ENCODE measurements at places on chromosomes 2 and 18. TPM values are rescaled to one million over a fixed set of nuclear protein-coding genes. Genes with fewer than 3 reads are reported as not detected.

The BIN1 gene
- 84.5 TPM for polyA plus RNA-seq

DNA sequence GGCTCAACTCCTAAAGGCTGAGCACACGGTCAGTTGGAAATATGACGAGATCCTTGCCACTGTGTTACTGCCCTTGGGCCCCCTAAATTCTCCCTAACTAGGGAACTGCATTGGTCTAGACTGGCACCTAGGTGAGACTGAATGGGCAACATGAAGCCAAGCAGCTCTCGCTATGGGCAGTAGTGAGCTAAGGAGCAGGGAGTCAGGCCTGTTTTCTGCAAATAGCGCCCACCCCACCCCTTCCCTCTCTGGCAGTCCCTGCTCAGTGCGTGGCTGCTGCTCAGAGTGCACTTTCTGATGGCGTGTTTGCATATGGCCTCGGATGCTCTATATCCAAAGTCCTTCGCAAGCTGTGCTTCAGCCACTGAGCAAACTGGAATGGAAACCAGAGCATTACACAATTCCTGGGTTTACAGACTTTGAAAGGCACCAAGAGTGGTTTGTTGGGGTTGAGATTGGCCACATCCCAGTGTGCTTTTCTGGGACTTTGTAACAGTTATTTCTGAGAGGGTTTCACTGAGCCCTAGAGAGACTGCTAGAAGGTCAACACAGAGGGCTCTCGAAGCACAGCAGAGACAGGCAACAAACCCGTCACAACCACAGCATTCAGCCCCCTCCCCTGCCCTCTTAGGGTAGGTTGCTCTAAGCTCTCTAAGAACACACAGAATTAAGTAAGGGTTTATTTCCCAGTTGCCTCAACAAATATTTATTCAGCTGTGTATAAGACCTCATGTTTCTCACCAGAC lies 419.9 kb downstream of the STK39 start:
- no peak for DNase-seq

The DNAH7 gene
- 9.5 TPM for polyA plus RNA-seq

GRCh38 chr2:98569197-98569793 lies 39.0 kb downstream of the COA5 start:
- DNase-seq, result no peak

The MOB4 gene
- 57.9 TPM for polyA plus RNA-seq

- DNase-seq, result no peak
These were observed 1.7 kb downstream of the IMPA2 start for GRCh38 chr18:11982981-11983380.

The UGT1A10 gene
- polyA plus RNA-seq, result not detected

DNA sequence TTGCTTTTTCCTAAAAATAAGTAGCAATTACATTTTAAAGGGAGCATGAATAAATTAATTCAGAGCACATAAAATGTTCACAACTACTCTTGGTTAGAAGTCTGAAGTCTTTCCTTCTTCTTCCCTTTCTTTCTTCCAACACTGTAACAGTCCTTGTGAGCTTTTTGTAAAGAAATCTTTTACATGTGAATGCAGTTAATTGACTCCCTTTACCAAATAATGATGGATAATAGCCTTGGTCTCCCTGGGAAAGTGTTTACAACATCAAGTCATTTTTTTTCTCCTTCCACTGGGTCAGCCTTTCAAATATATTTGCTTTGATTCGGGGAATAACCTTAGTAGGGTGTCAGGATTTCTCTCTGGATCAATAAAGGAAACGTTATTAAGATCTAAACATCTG lies 39.1 kb downstream of the CALCRL start:
- DNase-seq, result no peak

The APLF gene
- polyA plus RNA-seq, result 4.1 TPM

DNA sequence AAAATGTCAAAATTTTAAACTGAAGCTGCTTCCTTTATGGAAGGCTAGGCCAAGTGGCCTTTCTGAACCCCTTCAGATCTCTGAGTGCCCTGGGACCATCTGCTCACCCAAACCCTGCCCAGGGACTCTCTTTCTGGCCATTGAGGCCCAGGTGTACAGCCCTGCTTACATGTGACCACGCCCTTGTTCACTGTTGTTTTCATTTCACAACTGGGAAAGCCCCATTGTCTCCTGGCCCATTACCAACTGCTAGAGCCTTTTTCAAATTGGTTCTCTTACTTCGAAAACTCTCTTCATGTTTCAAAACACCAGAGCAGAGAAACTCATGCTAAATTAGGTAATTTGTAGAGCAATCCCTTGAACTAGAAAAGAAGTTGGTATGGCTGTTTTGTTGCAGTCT lies 219.5 kb upstream of the TANK start:
- DNase-seq, result no peak

The CDH20 gene
- 3.9 TPM for polyA plus RNA-seq

The NAT8 gene
- polyA plus RNA-seq, result 26.7 TPM

The AGFG1 gene
- polyA plus RNA-seq, result 90.7 TPM

- DNase-seq, result no peak
These were observed 70.6 kb downstream of the MBP start for GRCh38 chr18:77061946-77062517.

- no peak for DNase-seq
These were observed 35.3 kb downstream of the FRZB start for GRCh38 chr2:182831101-182831500.

DNA sequence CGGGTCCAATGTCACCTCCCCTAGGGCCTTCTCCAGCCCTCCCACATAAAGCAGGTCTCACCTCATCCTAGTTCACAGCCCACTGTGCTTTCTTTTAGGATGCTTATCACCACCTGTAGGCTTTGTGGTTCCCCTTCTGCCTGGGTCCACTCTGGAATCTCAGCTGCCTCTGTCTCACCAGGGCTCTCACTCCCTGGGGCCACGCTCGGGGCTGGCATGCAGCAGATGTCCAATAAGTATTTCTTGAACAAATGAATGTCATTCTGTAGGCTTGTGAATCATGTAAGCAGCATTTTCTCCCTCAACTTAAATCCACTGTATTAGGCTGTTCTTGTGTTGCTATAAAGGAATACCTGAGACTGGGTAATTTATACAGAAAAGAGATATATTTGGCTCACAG lies 4.3 kb upstream of the SH3BP4 start:
- DNase-seq, result no peak

The PRKAG3 gene
- 0.07 TPM for polyA plus RNA-seq

DNA sequence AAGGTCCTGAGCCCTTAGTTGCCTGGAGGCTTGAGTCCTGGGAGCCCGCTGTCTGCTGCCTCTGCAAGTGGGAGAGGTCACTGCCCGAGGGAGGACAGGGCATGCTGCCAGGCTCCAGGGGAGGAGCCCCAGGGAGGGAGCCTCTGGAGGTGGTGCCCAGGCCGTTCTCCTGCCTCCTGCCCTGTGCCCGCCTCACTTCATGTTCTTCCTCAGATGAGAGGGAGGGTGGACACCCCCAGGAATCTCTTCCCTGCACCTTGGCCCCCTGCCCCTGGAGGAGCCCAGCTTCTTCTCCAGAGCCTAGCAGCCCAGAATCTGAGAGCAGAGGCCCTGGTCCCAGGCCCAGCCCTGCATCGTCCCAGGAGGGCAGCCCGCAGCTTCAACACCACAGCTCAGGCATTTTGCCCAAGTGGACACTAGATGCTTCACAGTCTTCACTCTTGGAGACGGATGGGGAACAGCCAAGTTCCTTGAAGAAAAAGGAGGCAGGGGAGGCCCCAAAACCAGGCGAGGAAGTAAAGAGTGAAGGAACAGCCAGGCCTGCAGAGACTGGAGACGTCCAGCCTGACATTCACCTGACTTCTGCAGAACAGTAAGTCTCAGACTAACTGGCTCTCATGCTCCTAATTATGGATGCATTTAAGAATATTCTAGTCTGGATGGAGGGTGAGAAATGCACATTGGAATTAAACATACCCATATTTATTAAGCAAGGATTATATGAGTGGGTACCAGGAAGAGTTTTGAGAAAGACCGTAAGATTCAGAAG lies 12.1 kb downstream of the PSD4 start:
- DNase-seq, result no peak

The ABHD3 gene
- 22.5 TPM for polyA plus RNA-seq

- DNase-seq, result no peak
These were observed 306.0 kb upstream of the COL3A1 start for GRCh38 chr2:188668017-188668680.

DNA sequence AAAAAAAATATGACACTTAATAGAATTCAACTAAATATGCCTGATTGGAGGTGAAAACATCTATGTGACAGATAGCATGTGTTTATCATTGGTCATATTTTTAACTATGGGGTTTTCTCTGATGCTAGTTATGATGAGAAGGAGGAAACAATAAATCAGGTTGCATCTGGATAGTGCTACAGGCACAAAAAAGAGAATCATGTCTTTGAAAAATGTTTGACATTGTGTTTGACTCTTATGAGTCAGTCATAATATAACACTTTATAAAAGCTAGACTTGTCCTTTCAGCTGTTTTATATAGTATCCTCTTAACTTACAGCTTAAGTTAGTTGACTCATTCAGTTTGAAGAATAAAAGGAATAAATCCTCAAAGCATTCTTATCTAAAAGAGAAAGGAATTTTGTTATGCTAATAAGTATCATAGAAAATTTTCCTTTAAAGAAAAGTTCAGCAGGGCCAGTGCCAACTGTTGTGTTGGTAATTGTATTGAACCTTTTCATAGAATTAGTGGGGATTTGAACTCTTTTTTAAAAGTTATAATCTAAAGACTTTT lies 78.4 kb upstream of the UBXN4 start:
- no peak for DNase-seq

DNA sequence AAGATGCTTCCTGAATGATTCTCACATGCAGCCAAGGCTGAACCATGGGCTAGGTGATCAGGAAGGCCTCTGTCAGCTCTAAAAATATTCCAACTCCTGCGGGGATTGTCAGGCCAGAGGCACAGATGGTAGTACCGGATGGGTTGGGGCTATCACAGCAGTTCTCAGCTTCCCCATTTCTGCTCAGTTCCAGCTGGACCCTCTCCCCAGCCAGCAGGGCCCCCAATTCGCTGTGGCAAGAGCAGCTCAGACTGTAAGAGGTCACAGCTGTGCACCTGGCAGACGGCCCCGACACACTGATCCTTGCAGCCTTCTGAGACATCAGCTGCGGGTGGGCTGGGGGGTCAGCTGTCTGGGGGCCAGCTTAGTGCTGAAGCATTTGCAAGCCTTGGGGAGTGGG lies 43.6 kb upstream of the TCF7L1 start:
- DNase-seq, result no peak

Data from right renal cortex interstitium (tissue), 3 donors.